ENCODE measurements at places on chromosomes 6 and 20.

GRCh38 chr20:56572172-56572571 lies 39.1 kb downstream of the FAM209B start:
- DNase-seq = no peak

DNA sequence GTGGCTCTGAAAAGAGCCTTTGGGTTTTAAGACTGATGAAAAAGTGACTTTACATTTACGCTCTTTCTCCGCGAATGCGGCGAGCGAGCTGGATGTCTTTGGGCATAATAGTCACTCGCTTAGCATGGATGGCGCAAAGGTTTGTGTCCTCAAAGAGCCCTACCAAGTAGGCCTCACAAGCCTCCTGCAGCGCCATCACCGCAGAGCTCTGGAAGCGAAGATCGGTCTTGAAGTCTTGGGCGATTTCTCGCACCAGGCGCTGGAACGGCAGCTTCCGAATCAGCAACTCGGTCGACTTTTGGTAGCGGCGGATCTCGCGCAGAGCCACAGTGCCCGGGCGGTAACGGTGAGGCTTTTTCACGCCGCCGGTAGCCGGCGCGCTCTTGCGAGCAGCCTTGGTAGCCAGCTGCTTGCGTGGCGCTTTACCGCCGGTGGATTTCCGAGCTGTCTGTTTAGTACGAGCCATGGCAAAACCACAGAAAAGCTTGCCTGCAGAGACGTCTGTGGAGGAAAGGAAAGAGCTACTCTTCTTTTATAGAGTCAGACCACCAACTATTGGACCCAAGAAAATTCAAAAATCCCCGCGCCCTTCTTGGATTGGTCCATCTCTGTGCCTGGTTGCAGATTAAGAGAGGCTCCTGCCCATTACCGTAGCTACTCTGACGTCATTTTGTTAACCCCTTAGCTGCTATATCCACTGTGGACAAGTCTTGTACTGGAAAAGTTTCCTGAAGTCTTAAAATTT lies 55.5 kb upstream of the HFE start:
- peak; percentile 87 for DNase-seq

- DNase-seq = no peak
Observed at GRCh38 chr6:162640756-162641155, 86.8 kb downstream of the PRKN start.

GRCh38 chr20:1307571-1307971 lies 21.4 kb downstream of the SDCBP2 start:
- no peak for DNase-seq

DNA sequence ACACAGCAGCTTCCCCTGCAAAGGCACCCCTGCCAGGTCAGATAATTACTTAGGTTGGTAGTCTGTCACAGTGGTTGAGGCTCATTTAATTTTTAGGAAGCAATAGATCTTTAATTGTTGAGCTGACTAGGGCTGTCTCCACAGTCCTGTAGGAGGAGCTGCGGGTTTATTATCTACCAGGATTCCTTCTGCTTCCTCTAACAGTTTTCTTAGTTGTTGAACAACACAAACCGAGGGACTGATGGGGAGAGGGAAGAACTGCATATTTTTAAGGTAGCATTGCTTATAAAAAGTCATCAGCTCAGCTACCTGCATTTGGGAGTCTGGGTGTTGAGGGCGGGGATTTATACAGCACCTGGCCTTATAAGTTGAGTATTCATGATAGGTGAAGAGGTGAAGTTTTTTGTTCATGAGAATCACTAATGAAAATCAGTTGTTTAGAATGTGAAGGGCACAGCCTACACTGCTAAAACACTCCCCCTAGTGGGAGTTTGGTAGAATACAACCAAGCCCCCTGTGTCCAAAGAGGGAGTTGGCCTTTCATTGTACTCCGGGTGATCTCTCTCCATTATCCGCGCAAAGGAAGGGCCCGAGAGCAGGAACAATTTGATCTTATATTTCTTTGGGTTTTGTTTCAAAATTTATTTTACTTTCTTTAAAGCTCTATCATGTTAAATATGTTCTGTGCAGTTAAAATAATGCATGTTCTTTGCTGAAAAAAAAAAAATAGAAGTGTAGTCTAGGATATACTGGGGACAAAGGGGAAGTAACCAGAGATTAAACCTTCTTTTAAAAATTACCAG lies 69.6 kb downstream of the SSR1 start:
- peak; percentile 39 for DNase-seq

GRCh38 chr6:137512757-137513605 lies 18.8 kb upstream of the OLIG3 start:
- DNase-seq = no peak

GRCh38 chr6:8177721-8178120 lies 75.4 kb upstream of the EEF1E1 start:
- DNase-seq = no peak

- DNase-seq = peak; percentile 26
Observed at GRCh38 chr20:58393299-58393698, 4.3 kb downstream of the VAPB start.

- DNase-seq = no peak
Observed at GRCh38 chr6:72669324-72669723, 47.5 kb downstream of the KCNQ5 start.

DNA sequence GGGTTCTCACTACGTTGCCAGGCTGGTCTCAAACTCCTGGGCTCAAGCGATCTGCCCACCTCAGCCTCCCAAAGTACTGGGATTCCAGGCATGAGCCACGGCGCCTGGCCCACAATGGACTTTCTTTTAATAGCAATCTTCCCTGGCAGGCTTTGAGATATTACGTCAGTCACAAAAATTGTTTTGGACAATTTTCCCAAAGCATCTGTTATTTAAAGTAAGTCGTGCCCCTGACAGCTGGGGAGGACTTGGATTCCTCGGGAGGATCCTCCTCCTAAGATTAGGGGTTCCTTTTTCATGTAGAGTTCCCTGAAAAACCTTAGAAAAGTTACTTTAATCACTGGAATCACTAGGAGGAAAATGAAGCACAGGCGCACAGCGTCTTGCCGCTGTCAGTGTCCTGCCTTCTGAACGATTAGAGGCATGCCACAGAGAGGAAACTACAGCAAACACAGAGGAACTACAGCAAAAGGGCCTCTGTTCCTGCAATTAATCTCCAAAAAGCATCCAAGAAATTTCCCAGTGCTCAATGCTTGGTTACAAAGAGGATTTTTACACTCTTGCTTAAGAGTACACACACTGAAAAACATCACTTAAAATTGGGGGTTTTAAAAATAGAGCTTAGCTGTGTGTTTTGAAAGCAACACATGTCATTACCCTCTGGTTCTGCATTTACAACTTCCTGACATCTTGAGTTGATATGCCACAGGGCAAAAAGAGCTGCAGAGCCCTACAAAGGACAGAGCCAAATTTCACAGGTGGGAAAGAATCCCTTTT lies 4.5 kb downstream of the ACSS1 start:
- DNase-seq = no peak

GRCh38 chr20:35248641-35249475 lies 22.4 kb downstream of the MMP24 start:
- no peak for DNase-seq

- no peak for DNase-seq
Observed at GRCh38 chr6:43940071-43940392, 170.0 kb downstream of the VEGFA start.

GRCh38 chr6:17740559-17741220 lies 34.0 kb upstream of the NUP153 start:
- no peak for DNase-seq

DNA sequence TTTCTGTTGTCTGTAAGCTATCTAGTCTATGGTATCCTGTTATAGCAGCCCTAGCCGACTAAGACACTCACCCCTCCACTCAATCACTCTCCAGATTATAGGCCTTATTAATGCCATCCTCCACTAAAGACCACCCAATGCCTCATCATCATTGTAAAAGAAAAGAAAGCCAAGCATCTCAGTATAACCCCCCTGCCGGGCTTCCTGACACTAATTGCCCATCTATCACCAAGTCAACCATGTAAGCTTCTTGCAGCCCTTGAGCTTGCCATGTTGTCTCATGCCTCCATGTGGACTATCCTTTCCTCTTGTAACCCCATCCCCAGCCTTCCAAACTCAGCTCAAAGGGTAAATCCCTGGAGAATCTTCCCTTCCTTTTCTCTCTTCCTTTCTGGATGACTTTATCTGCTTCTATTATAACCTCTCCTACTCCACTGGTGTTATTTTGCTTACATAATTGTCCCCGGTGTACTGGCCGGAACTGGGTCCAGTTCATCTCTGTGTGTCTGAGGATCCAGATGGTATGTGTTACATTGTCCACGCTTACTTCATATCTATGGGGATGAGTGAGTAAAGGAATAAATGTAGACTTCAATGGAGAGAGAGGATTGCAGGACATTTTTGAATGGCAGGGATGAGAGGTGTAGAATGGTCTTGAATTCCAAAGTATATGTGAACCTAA lies 202.9 kb upstream of the SOX4 start:
- DNase-seq = no peak

DNA sequence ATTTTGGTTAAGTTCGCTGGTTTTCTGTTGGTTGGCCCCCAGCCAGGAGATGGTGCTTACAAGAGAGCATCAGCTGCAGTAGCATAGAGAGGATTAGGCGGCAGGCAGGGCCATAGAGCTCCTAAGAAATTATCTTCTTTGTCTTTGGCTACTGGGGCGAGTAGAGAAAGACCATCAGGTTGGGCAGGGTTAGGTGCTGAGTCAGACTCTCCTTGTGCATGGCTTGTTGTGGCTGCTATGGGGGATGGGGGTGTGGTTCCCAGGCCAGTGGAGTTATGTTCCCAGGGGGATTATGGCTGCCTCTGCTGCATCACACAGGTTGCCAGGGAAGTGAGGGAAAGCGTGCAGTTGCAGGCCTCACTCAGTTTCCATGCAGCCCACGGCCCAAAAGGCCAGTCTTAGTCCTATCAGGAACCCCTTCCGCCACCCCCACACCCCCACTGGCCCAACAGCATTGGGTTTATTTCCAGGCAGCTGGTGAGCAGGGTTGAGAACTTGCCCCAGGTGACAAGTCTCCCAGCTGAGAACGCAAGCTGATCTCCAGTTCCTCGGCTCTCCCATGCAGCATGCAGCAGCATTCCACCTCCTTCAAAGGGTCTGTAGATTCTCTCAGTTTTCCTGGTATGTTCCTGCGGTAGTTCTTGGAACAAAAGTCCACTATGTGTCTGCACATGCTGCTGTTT lies 243.7 kb downstream of the UTRN start:
- no peak for DNase-seq

DNA sequence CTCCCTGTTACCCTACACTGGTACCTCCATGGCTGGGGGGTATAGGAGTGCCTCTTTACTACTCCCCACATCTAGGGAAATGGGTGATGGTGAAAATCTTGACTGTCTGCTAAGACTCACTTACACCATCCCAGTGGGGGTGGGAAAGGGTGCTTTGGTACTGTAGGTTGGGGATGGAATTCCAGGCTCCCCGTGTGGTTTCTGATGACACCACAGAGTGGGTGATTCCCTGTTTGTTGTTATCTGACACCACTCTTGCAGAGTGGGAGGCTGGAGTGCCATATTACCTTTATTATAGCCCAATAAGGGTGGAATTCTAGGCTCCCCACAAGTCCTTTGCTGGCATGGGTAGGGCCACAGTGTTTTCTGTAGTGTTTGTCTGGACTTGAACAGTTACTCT lies 264.6 kb upstream of the MAN1A1 start:
- no peak for DNase-seq

DNA sequence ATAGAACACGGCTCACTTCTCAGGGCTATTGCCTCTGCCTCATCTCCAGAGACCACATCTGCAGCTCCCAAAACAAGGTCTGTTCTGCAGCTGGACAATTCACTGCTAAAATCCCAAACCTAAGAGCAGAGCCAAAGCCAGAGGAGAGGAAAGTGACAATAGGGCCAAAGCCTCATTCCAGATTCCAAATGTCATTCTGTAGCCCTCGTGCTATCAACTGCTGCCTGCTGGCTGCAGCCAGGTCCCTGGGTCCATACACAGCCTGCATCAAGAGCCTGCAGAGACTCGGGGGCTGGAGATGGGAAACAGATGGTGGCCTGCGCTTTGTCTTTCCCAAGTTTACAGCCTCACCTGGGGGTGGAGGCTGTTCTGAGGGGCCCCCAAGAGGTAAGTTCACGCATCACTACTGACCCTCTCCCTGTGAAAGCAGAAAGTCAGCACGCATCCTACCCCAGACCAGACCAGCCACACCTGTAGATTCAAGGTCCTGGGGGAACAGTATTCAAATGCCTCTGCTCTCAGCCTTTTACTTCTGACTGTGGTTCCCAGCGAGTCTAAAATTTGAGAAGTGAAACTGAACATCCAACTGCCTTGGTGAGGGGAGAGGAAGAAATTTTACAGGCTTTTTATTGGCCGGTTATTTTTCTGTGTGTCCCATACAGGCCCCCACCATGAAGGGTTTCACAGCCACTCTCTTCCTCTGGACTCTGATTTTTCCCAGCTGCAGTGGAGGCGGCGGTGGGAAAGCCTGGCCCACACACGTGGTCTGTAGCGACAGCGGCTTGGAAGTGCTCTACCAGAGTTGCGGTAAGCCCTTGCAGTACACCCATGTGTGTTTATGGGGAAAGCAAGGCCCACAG lies at the start of gene LY86:
Gene LY86 (plus strand): TSS at position 657 of the 860 bp plus-strand sequence. CDS start 15 bp downstream, at position 672.
- no peak for DNase-seq

- DNase-seq = no peak
Observed at GRCh38 chr20:2849529-2849928, 9.0 kb downstream of the VPS16 start.

- no peak for DNase-seq
Observed at GRCh38 chr6:123343836-123344235, 292.9 kb downstream of the TRDN start.

DNA sequence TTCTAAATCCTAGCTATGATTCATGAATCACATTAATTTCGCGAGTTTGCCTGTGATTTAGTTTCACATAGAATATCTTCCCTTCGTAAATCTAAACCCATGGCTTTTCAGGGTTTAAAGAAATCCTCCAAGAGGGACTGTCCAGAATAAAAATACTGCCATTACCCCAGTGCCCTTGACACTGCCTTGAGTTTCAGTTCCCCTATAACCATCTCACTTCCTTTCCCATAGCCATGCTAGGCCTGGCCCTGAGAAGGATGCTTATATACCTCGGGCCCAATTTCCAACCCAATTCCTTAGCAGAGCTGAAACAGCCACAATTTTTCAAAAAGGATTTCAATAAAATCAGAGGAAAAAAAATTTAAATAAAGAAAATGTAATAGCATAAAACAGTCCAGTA lies 697.3 kb downstream of the FRK start:
- DNase-seq = no peak

DNA sequence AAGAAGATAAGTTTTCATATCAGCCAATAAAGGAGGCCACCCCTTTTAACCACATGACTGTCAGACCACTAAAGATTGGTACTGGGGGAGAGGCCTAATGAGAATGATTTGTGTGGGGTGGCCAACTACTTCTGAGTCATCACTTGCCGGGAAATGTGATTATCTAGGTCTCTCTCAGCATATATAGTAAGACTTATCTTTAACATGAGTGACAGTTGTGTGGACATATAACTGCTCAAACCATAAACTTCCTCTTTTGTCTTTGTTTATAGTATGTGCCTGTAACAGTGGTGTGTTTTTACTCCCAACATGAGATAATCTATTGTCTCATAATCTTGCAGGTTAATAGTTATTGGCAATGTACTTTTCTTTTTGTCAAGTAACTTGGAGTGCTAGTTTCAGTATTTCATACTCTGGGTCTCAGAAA lies 312.4 kb downstream of the CDKAL1 start:
- no peak for DNase-seq

All from AG04450 (cell line).